ENCODE measurements at places on chromosomes 4 and X. TPM values are rescaled to one million over a fixed set of nuclear protein-coding genes. Genes with fewer than 3 reads are reported as not detected.

TLR8 gene
- not detected for total RNA-seq

DCAF12L2 gene
- total RNA-seq: 3.4 TPM

CXCL1 gene
- total RNA-seq: not detected

CFAP47 gene
- 0.55 TPM for total RNA-seq

P2RY8 gene
- not detected for total RNA-seq

COMMD8 gene
- 18.9 TPM for total RNA-seq

HTT gene
- total RNA-seq: 109 TPM

DUSP21 gene
- total RNA-seq: not detected

ASB12 gene
- total RNA-seq: 0.48 TPM

RAB9B gene
- total RNA-seq: 0.84 TPM

DNA sequence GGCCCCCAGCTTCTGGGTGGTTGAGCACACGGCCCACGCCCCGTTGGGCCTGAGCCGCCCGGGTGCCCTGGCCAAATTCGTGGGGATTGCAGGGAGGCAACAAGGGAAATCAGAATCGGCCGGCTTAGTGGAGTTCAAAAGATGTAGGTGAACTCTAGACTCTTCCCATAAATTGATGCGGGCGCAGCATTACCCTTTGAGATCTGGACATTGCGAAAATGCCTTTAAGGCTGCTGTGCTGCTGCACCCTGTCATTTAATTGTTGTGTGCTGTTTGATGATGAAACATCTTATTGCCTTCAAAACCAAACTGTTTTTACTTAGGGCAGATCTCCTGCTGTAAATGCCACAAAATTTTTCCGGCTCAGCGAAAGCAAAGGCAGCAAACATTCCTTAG, 409 bp upstream of the MPP1 start:
- no peak for DNase-seq

- DNase-seq: no peak
Measured at GRCh38 chr4:47776353-47776752, 61.5 kb downstream of the CORIN start.

DNA sequence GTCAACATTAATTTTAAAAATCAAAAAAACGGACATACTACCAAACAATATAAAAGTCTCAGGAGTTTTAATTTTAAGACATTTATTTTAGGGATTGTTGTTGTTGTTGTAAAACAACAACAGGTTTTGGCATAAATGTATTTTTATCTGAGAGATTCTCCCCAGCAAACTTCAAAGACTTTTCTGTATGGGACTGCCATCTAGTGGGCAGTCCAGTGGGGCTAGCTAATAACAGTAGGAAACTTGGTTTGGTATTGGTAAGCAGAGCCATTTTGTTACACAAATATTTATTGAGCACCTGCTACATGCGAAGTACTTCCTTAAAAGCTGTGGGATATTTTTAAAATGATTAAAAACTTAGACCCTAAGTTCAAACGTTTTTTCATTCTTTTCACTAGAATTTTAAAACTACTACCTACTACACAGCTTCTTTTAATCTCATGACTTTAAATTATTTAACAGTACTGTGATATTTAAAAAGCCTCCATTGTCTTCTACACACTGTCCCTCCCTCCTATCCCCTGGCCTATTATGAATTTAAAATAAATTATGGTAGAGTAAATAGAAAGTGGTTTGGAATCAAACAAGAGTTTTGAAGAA, 1028.4 kb upstream of the INTU start:
- DNase-seq: no peak

- DNase-seq: no peak
Measured at GRCh38 chr4:146329050-146329716, 114.8 kb downstream of the REELD1 start.

DNA sequence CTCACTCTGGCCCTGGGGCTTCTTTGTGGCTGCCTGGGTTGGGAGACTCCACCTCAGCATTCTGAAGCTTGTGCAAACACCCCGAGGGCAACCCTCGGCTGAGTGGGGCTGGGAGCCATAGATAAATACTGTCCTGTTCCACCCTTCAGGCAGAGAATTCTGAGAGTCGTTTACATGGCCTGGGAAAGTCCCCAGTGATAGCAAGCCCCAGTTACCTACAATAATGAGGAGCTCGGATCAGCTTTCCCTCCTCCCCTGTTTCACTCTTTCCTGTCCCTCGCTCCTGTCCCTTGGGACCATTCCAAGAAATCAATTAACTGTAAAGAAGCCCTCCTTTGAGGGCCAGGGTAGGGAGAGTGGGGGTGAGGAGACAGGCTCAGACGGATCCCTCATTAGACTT, 31.6 kb upstream of the DDX3X start:
- DNase-seq: peak; percentile 42

GRCh38 chr4:67694662-67695061, 6.3 kb downstream of the UBA6 start:
- DNase-seq: no peak

DNA sequence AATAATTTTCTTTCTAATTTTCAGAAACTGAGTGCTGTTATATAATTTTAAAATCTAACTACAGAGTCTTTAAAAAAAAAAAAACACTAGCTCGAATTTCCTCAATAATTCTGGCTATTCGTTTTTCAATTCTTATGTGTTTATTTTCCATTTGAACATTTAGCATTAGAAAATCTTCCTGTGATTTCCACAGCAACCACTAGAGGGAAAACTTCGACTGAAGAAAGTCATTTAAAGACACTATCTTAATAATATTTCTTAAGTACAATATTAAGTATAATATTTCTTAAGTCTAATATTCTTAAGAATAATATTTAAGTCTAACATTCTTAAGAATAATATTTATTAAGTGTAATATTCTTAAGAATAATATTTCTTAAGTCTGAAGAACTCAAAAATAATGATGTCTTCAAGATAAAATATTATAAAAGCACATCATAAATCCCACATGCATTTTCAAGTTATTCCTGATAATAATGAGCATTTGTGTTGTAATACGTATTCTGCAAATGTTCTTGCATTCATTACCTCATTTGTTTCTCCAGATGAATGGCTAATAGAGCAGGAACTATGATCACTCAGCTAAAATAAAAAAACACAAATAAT, 118.4 kb upstream of the WDR17 start:
- no peak for DNase-seq

DNA sequence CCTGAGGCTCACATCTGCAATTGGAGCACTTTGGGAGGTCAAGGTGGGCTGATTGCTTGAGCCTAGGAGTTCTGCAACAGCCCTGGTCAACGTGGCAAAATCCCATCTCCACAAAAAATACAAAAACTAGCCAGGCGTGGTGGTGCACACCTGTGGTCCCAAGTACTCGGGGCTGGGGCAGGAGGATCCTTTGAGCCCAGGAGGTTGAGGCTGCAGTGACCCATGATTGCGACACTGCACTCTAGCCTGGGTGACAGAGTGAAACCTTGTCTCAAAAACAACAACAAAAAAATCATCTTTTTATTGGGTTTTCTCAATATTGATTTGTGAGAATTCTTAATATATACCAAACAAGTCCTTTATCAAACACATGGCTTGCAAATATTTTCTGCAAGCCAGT, 64.9 kb downstream of the ANKRD17 start:
- DNase-seq: no peak

DNA sequence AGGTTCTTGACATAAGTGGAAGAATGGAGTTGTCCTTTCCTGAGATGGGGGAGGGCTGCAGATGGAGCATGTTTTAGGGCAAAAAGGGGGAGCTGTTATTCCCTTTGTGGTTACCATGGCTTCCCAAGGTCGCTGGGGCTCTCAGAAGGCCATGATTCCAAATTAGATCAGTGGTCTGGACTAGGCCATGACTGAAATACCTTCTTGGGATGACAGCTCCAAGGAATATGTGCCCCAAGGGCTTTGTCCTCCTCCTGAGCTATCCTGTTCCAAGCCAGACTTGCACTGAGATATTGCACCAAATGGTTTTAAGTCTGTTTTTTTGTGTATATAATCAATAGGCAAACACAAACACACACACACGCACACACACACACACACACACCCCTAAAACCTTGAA, 3.0 kb upstream of the RBPJ start:
- DNase-seq: no peak

DNA sequence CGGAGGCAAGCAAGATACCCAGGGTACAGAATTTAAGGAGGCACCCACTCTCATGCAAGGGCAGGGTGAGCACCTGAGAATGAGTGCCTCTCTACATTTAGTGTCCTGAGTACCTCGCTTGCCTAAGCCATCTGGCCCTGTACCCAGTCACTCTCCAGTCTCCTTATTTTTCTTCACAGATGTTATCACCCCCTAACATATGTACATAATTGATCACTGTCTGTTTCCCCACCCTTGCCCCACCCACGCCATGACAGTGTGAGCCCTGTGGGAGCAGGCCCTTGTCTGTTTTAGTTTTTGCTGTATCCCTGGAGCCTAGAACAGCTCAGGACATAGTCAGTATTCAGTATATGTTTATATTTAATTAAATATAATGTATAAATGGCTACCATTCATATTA, 113.6 kb downstream of the SPRY1 start:
- DNase-seq: no peak

Data from endodermal cell (in vitro differentiated cells).